Renal cortical epithelial cell (primary cell): ENCODE measurements at places on chromosomes 11 and 22. TPM values are rescaled to one million over a fixed set of nuclear protein-coding genes. Genes with fewer than 3 reads are reported as not detected.
A peak's percentile ranks its signal among the peaks of the same experiment; 100 is the strongest.

OR51B4 gene
- total RNA-seq: not detected in 2 replicates

GRCh38 chr22:23246982-23247766 is 66.9 kb downstream of the BCR start:
- no peak for DNase-seq

GRCh38 chr22:46542011-46542985 is 4.9 kb upstream of the CELSR1 start:
- no peak for DNase-seq

DNA sequence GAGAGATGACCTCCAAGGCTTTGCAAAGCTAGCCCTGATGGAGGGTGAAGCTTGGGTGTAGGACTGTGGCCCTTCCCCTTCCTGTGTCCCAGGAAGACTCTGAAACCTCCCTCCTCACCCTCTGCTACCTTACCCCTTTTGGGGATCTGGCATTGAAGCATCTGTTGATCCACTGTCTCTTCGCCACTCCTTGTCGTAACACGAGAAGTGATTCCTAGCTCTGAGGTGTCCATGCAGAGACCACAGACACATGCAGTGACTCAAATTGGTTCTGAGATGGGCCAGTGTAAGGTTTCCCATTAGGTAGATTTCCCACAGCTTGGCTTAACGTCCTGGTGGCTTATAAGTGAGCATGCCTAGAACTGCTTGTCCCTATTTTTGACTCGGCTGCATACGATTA is 101.4 kb downstream of the ZBTB16 start:
- peak; percentile 46 for DNase-seq

DNA sequence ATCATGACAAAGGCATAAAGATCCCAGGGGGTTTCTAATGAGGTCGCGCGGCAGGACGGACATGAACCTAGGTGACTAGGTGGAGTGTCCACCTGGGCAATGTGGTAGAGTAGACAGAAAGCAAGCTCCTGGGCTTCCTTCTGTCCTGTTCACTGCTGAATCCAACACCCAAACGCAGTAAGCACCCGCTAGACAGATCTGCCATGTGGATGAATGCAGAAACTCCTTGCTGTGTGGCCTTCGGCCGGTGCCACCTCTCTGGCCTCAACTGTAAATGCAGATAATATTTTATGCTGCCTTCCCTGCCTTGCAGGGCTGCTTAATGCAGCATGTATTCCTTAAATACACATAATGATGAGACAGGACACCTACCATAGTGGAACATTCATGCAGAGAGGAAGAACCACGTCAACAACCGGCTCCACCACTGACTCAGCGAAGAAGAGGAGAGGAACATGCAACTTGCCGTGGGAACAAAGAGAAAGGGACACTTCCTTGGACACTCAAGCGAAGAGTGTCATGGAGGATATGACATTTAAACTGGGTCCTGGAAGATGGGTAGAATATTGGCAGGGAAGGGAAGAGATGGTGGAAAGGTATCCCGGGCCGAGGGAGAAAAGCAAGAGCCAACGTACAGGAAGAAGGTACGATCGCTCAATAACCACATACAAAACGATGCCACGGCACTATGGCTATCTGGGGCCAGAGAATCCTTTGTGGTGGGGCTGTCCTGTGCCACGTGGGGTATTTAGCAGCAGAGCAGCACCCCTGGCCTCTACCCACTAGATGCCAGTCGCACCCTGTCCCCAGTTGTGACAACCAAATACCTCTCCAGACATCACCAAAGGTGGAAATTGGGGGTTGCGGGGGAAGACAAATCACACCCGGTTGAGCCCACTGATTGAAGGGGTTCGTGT is 30.8 kb downstream of the MYH9 start:
- DNase-seq: no peak

PNPLA3 gene
- total RNA-seq: 0.80 and 3.0 TPM in 2 replicates

SCGB1D2 gene
- not detected in 2 replicates for total RNA-seq

- no peak for DNase-seq
These were observed 33.6 kb downstream of the AHNAK start for GRCh38 chr11:62512961-62513360.

DNA sequence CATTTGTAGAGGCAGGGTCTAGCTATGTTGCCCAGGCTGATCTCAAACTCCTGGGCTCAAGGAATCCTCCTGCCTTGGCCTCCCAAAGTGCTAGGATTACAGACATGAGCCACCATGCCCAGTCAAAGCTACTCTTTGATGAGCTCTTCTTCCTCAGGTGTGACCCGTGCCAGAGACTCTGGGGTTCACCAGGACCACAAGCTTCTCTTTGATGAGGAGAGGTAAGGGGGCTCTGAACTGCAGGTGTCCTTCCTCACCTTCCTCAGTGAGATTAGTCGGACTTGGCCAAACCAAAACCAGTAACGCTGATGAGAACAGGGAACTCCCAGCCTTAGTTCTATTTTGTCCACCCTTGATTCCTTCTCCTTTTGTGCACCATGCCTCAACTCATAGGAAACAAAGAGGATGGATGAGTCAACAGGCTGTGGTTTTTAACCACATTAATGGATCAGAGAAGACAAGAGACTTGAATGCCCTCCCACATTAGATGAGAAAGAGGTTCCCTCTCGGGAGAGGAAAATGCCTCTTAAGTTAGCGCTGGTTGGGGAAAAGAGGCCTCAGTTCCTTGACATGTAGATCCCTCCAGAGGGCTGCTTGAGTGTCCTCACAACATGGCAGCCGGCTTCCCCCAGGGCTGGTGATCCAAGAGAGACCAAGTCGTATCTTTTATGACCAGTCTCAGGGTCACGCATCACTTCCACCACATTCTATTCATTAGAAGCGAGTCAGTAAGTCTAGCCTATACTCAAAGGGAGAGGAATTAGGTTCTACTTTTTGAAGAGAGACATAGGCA is 25.7 kb upstream of the CTR9 start:
- peak; percentile 92 for DNase-seq

GRCh38 chr11:86695373-86695772 is 23.0 kb upstream of the ME3 start:
- DNase-seq: no peak

DNA sequence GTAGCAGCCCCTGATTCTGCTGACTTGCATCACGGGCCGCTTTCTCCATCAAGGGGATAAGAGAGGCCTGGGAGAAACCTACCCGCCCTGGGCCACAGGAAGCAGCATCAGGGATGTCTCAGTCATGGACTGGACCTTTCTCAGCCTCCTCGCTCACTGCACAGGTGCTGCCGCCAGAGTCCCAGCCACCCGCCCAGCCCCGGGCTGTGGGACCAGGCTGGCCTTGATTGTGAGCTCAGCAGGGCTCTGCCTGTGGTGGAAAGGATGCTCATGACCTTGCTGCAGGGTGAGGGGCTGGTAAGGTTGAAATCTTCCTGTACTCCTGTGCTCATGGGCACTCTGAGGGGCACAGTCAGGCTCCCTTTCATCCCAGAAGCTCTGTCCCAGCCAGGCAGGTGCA is 26.0 kb upstream of the GGTLC2 start:
- DNase-seq: no peak

DNA sequence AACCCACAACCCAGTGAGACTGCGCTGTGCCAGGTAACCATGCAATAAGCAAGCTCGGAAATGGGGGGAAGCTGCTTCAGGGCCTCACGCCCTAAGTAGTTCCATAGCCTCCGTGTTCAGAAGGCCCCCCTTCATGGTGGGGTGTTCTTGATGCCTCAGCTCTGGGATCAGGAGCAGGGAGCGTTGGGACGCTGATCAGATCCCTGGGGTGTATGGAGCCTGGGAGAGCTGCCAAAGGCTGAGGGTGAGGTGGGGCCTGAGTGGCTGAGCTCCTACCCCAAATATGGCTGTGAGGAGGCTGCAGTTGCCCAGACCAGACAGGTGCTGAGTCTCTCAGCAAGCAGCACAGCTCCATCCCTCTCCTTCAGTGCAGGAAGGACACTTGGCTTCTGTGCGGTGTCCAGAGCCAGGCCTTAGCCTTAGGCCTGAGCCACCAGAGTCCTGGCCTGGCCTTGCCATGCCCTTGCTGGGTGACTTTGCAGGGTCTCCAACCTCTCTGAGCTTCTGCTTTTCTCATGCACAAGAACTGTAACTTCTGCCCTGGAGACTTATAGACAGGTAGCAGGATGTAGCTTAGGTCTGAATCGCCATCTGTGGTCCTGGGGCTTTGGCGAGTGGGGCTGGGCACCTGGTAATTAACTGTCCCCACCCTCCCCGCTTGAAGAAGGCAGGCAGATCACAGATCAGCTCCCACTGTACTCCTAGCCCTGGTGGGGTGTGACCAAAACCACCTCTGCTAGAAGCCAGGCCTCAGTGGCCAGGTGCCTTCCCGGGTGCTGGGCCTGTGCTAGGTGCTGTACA is 5.3 kb downstream of the MMP11 start:
- no peak for DNase-seq

DNA sequence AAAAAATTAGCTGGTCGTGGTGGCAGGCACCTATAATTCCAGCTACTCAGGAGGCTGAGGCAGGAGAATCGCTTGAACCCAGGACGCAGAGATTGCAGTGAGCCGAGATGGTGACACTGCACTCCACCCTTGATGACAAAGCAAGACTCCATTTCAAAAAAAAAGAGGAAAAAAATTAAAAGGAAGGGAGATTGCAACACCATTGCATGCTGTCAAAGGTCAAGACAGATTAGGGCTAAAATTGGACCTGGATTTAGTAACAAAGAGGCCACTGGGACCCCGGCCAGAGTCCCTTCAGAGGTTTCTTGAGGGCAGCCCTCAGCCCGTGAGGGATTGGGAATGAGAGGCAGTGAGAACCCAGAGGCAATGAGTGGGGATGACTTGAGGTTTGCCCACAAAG is 8.2 kb upstream of the MAFF start:
- no peak for DNase-seq

- peak; percentile 68 for DNase-seq
These were observed 3.8 kb downstream of the APOL3 start for GRCh38 chr22:36156515-36157419.

DNA sequence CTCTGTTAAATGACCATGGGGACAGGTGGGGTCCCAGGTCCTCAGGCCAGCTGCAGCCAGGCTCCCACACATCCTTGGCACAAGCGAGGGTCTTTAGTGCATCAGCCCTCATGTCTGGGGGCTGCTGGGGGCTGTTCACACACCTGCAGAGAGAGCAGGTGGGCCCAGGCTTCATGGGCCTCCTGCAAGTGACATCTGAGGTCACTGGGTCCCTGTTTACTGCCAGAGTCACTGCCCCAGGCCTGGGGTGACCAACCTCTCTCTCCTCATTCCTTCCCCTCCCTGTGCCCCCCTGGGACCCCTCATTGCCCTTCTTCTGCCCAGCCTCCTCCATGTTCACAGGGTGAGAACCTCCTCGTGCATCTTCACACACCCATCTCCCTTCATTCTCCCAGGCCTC is 92.4 kb downstream of the RTL6 start:
- DNase-seq: no peak

SYT7 gene
- total RNA-seq: 0.35 TPM in 1 of 2 replicates, not detected in the other

- DNase-seq: no peak
These were observed 155.7 kb downstream of the NAV2 start for GRCh38 chr11:19868281-19868821.

- DNase-seq: no peak
These were observed 16.1 kb upstream of the BRSK2 start for GRCh38 chr11:1373536-1374214.

- DNase-seq: no peak
These were observed 56.8 kb downstream of the RPUSD4 start for GRCh38 chr11:126154691-126155090.

DNA sequence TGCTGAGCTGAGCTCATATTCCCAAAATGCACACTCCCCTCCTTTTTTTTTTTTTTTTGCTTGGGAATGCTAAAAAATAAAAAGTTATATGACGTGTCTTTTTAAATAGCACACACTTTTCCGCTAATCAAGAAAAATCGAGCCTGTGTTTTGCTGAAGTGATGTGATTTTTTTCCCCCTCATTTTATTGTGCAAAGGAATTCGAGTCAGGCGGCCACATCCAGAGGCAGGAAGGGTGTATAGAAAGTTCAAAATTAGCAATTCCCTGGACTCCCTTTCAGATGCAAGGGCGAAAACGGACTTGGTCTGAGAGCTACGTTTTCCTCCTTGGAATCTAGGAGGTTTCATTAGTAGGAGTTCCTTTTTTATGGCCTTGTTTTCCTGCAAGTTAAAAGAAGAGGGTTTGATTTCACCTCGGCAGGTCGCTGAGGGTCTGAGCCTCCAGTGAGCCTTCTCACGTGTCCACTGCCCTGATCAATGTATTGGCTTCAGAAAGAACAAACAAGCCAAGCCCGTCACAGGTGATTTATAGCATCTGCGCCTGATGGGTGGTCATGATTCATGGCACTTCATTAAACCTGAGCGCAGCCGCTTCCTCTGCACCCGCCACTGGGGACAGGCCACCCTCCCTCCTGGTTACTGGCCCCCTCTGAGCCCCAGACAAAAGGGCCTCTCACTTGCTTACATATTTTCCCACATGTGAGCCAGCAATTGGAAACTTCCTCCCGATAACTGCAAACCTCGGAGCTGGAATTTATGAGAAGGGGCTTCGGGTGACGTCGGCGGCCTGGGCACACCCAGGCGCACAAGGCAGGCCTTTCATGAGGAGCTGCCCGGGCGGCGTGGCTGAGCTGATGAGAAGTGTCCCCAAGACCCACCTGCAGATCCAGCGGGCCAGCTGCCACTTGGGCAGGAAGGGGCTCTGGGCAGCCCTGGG is 64.4 kb upstream of the LINC01488 start:
- DNase-seq: no peak

TLCD5 gene
- total RNA-seq: 3.8 and 19.0 TPM in 2 replicates

CRYBB1 gene
- not detected in 2 replicates for total RNA-seq

OR5I1 gene
- total RNA-seq: not detected in 2 replicates

DNA sequence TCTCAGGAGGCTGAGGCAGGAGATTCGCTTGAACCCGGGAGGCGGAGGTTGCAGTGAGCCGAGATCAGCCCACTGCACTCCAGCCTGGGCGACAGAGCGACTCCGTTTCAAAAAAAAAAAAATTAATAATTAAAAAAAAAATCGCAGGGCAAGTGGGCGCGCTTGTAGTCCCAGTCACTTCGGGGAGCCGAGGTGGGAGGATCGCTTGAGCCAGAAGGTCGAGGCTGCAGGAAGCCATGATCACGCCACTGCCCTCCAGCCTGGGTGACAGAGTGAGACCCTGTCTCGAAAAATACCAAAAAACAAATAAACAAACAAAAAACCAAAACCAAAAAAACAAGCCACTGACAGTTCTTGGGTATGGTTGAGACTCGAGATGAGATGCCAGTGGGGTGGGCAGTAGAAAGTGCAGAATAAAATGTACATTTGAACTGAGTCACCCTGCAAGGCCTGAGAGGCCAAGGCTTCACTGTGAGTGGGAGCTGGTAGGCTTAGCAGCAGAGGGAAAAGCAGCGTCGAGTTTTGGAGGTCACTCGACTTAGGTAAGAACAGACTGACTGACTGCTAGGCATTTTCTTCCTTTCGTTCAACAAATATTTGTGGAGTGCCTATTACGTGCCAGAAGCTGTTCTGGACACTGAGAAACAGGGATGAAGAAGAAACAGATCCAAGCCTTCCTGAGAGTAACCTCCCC is 635 bp upstream of the LDHA start:
- DNase-seq: peak; percentile 95

GRCh38 chr11:108733479-108734116 is 68.7 kb downstream of the DDX10 start:
- DNase-seq: peak; percentile 77

DNA sequence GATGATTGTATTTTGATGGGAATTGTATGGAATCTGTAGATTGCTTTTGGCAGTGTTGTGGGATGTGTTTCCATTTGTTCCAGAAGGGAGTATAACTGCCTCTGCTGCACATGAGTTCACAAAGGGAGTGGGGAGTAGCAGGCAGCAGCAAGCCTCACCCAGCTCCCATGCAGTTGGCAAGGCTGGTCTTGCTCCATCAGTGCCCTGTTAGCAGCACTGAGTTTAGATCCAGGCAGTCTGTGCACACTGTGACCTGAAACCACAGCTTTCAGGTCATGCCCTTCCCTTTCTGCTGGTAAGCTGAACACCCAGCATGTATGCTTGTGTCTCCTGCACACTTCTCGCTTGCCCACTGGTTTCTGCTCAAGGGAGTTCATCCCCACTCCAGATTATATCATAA is 3.7 kb upstream of the NUCB2 start:
- peak; percentile 14 for DNase-seq

GRCh38 chr11:119370486-119371046 is 10.9 kb downstream of the USP2 start:
- DNase-seq: peak; percentile 23
